Central memory CD8-positive, alpha-beta T cell (primary cell): ENCODE measurements at places on chromosomes 5 and 9.

DNA sequence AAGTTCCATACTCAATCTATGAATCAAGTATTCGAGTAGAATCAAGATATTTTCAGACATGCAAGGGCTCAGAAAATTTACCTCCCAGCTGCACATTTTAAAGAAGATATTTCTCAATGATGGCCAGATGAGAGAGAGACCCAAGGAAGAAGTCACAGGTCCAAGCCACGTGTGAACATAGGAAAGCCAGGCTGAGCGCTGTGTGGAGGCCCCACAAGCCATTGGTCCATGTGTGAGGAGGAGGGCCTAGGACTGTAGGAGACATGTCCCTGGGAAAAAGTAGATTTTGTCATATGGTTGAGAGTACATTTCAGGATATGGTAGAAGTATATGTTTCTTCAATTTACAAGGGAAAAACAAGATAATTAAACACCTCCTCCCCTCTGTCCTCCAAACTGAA, 115.8 kb upstream of the RPS23 start:
- peaks cover 40% of the 10 kb centered on the region for H3K27me3 ChIP-seq
- no peaks in the 10 kb centered on the region for H3K4me1 ChIP-seq
- H3K36me3 ChIP-seq, result peaks cover 1% of the 10 kb centered on the region
- H3K27ac ChIP-seq, result no peak overlapping the region
- H3K4me3 ChIP-seq, result no peak overlapping the region

GRCh38 chr5:1966461-1966860, 83.7 kb upstream of the IRX4 start:
- no peak overlapping the region for H3K4me3 ChIP-seq
- H3K27me3 ChIP-seq, result peaks cover 23% of the 10 kb centered on the region
- no peaks in the 10 kb centered on the region for H3K36me3 ChIP-seq
- H3K27ac ChIP-seq, result no peak overlapping the region
- H3K4me1 ChIP-seq, result no peaks in the 10 kb centered on the region

- peaks cover 33% of the 10 kb centered on the region for H3K27me3 ChIP-seq
- H3K4me1 ChIP-seq, result no peaks in the 10 kb centered on the region
- H3K4me3 ChIP-seq, result no peak overlapping the region
- DNase-seq, result no peak
- no peak overlapping the region for H3K27ac ChIP-seq
Observed at GRCh38 chr5:74257645-74258313, 382.7 kb downstream of the ENC1 start.

- no peak overlapping the region for H3K27ac ChIP-seq
- H3K36me3 ChIP-seq, result no peaks in the 10 kb centered on the region
- no peak overlapping the region for H3K4me3 ChIP-seq
Observed at GRCh38 chr9:136578915-136579649, 33.2 kb upstream of the NOTCH1 start.

DNA sequence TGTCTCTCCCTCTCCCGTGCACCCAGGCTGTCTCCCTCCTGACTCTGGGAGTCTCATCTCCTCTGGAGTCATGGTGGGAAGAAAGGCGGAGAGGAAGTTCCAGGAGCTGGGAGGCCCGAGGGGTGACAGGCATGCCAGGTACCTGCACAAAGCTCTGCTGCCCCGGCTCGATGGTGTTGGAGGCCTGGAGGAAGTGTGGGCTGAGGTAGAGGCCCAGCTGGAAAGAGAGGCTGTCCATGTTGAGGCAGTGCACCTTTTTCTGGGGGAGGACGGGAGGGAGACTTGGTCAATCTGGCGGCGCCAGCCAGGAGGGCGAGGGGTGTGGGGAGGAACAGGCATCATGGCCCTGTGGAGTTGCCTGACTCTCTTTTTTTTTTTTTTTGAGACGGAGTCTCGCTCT, 15.9 kb downstream of the FPGS start:
- H3K27me3 ChIP-seq, result no peaks in the 10 kb centered on the region
- H3K27ac ChIP-seq, result no peak overlapping the region
- DNase-seq, result no peak
- H3K36me3 ChIP-seq, result peaks cover 15% of the 10 kb centered on the region
- H3K4me1 ChIP-seq, result no peaks in the 10 kb centered on the region

DNA sequence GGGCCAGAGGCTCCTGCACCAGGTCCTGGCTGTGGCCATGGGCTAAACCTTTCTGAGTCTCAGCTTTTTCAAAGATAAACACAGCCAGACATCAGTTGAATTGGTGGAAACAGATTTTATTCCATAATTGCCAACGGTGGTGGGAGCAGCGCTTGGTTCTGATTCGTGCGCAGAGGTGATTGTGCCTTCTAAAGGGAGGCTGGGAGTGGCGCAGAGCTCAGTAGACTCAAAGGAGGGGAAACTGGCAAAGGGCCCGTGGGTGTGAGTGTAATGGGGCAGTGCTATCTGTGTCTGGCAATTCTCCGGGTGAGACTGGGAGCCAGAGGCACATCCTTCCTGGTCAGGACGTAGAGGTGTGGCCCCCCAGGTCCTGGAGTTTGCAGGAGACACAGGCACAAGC, 169.4 kb upstream of the PPP1R26 start:
- H3K27ac ChIP-seq, result no peak overlapping the region
- no peak for DNase-seq
- peaks cover 69% of the 10 kb centered on the region for H3K27me3 ChIP-seq
- no peaks in the 10 kb centered on the region for H3K4me1 ChIP-seq

DNA sequence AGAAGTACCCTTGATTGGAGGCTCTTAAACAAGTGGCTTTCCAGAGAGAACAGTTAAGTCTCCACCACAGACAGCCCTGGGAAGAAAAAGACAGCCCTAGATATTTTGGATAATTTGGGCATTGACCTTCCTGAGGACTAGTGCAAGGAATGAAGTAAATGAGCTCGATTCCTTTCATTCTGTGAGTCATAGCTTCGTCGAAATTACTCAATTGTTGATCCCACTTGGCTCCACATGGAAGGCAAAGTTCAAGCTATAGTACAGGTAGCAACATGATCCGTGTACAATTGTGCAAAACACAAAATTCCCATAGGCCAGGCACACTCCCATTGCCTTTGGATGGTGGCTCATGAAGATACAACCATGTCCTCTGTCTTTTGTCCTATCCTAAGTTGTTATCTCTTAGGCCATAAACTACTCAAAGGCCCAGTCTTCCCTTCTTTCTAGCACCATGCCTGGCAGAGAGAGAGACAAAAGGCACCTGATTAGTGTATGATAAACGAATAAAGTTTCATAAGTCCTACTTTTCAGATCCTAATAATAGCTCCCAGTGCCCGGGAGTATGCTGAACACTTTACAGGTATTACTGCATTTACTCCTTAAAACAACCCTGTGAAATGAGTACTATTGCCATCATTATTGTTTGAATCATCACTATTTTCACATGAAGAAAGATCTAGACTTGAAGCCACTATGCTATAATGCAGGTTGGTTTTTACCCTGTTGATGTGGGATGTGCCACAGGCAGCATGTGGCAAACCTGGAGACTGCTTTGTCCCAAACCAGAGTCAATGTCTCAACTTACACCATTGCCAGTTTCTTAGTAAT, 116.7 kb upstream of the RANBP3L start:
- no peak overlapping the region for H3K27ac ChIP-seq
- DNase-seq, result no peak
- H3K4me1 ChIP-seq, result no peaks in the 10 kb centered on the region
